ENCODE measurements at places on chromosomes 2 and 18. TPM values are rescaled to one million over a fixed set of nuclear protein-coding genes. Genes with fewer than 3 reads are reported as not detected.

Gene CPO
- 0.34 TPM for total RNA-seq

Gene CNDP1
- not detected for total RNA-seq

Gene KANSL1L
- 35.6 TPM for total RNA-seq

Gene UGT1A4
- total RNA-seq = not detected

Gene MC2R
- total RNA-seq = not detected

Gene RFX8
- total RNA-seq = 0.36 TPM
